NT2/D1 (cell line): ENCODE measurements at places on chromosomes 3 and 15.

DNA sequence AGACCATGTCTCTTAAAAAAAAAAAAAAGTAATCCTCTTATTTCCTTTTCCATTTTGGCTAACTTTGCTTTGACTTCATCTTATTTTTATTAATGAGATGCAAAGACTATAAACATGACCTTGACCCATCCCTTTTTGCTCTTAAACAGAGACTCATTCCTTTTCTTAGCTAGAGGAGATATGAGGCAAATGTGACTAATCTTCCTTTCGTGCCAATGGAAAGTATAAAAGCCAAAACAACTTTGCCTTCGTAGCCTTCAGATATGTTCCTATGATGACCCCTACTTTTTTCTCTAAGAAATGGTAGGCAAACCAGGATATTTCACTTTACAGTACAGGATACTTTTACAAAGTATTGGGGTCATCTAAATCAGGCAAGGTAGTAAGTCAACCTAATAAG lies 36.9 kb upstream of the GOLGB1 start:
- DNase-seq: no peak

DNA sequence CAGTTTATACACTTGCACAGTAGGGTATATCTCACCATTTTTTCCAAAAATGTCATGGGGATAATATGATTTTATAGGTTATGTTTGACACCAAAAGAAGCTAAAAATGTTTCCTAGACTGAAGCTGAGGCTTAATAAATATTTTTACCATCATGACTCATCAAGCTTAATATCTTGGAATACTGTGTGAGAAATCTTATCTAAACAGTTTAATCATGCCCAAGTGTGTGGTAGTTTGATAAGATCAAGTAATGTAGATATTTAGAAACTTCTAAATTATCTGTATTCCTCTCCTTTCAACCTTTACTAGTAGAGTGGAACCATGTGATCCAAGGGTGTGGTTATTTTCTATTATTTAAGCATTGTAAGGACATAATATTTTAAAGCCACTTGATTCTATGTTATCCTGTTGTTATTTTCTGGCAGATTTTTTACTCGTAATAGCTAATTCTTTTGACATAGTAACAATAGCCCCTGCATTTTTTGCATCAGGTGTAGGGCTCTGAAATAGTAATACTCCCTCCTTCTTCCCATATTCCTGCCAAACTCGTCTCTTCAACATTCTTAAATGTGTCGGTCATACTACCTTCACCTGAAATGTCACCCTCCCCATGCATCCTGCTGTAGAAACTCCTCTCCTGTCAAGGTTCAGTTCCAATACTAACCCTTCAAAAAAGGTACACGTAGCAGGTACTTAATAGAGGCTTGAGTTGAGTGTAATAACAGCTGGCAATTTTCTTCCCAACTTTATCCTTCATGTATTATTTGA lies 729.6 kb downstream of the NLGN1 start:
- no peak for DNase-seq

DNA sequence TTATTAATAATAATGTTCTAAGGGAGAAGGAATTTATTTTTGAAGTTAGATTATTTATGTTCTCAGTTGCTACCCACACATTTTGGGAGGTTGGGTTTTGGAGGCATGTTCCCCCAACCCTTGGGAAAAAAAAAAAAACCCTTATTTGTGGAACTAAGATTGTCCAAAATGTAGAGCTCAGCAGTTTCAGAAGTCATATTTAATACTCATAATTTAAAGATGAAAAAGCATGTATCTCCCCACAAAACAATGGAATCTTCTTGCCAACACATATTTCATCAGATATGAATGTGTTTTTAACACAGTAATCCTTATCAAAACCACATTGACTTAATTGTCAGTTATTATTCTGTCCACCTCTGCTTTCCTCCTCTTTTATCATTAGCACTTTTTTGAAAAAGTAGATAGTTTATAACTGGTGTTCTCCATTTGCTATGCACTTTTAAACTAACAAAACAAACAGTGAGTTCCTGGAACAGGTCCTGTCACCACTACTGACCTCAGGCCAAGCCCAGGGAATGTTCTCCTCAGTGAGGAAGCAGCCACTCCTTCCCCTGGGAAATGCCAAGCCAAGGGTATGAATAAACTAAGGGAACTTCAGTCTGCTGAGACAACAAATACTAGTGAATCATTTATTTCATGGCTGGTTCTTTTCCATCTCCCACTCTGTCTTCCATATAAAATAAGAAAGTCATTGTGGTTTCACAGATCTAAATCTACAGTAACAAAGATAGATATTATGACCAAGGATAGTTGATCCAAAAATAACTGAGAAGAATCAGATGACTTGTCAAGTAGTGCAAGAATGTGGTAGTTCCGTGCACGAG lies 414.4 kb upstream of the ALCAM start:
- no peak for DNase-seq

DNA sequence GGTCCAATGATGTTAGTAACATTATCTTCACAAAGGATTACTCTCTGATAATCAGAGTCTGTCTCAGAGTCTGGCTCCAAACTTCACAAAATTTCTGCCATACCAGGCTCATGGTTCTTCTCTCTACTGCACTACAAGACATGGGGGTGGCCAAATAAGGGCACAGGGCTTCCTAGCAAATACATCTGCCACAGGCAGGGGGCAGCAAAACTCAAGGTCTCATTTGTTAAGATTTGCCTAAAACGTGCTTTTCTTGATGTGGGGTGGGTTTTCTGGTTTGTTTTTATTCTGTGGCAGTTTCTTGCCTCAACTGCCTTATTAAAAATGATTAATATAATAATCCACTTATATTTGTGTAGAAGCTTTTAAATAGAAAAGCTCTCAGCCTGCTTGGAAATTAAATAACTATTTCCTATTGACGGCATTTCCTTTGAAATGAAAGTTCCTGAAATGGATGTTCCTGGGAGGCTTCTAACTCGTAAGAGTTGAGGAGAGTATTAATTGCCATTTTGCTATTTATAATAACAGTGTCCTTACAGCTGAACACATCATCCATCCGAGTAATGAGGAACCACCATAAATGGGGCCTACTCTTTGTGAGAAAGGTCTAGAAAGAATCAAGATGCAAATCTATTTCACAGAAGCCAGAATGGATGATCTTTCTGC lies 53.8 kb downstream of the SST start:
- peak; percentile 68 for DNase-seq

- DNase-seq: no peak
Observed at GRCh38 chr15:64460724-64461720, 644 bp downstream of the ZNF609 start.

DNA sequence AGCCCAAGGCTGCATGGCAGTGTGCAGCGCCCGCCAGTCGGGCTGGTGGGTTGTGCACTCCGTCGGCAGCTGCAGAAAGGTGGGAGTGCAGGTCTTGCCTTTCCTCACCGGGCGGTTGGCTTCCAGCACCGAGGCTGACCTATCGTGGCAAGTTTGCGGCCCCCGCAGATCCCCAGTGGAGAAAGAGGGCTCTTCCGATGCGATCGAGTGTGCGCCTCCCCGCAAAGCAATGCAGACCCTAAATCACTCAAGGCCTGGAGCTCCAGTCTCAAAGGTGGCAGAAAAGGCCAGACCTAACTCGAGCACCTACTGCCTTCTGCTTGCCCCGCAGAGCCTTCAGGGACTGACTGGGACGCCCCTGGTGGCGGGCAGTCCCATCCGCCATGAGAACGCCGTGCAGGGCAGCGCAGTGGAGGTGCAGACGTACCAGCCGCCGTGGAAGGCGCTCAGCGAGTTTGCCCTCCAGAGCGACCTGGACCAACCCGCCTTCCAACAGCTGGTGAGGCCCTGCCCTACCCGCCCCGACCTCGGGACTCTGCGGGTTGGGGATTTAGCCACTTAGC lies 4.3 kb downstream of the ISL2 start:
- DNase-seq: no peak

DNA sequence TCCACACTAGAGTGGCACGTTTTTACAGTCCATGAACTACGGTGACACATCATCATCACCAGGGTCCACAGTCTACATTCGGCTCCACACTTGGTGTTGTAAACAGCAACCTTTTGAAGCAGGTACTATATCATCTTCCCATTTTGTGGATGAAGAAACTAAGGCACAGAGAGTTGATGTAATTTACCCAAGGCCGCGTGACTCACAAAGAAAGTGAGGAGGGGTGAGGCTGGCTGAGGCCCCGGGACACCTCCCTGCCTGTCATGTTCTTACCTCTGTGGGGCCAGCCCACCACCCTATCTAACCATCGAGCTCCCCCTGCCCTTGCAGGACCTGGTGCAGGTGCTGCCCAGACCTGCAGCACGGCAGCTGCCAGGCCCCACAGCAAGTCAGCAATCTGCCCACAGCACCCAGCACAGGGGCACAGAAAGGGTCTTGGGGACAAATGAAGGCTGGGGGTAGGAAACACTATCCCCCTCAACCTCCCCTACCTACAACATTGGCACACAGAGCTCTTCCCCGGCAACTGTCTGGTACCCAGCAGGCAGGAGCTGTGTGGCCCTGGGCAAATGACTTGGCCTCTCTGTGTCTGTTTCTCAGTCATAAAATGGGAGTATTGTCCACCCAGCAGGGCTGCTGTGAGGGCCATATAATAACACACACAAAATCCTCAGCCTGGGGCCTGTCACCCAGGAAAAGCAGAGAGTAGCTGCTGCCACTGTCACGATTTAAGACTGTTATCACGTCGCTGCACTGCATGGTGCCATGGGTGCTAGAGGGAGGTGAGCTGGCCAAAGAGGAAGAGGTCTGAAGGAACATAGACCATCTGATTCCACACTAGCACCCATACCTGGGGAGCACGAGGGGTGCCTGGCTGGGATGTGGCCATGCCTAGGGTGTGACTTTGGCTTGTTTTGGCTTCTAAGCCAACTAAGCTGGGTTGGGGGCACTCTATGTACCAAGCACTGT lies 115.1 kb downstream of the IQSEC1 start:
- no peak for DNase-seq

- no peak for DNase-seq
Observed at GRCh38 chr15:79846539-79846938, 50.3 kb downstream of the MTHFS start.
